ENCODE measurements at places on chromosomes 2 and 18.

DNA sequence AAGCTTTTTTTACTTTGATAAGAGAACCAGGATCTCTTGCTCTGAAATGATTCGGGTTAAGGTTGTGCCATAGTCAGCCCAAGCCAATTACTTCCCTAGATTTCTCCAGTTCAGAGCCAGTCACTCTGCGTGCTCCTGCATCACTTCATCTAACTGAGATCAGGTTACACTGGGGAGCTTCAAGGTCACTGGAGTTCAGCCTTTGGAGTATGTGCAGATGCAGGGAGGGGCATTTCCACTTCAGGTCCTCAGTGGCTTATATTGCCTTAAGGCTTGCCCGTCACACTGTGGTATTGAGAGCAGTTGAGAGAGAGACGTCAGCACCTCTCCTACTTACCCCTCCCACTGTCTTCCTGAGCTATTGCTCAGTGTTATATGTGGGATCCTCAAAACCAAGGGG lies 317.8 kb downstream of the EPHA4 start:
- no peak for DNase-seq

DNA sequence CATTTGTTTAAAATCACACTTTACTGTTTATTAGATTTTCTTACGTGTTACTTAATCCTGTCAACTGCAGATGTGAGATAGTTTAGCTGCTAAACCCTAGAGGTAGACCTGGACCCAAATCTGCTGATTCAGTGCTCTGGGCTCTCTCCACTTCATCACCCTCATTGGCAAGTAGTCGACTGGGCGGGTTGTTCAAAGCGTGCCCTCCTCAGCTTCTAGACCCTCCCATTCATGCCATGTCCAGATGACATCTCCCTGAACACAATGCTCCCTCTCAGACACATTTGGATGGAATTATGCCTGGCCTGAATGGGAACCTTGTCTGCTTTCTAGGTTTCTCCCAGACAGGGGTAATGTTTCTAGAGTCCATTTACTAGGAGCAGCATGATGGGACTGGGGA lies 43.7 kb downstream of the RPIA start:
- DNase-seq = no peak

DNA sequence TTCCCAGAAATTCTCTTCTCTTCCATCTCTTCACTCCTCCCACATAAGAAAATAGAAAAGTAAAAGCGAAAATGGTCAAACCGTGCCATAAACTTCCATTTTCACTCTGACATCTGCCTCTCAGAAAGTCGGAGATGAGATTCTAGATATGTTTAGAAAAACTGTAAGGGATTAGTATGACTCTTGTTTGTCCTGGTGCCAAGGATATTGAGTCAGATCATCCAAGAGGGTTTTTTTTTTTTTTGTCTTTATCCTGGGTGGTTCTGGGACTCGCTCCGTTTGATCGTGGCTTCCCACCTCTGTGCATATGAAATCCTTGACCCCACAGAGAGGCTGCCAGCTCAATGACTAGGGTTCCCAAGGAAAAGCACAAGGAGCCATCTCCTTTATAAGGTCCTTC lies 17.3 kb downstream of the EN1 start:
- DNase-seq = no peak

DNA sequence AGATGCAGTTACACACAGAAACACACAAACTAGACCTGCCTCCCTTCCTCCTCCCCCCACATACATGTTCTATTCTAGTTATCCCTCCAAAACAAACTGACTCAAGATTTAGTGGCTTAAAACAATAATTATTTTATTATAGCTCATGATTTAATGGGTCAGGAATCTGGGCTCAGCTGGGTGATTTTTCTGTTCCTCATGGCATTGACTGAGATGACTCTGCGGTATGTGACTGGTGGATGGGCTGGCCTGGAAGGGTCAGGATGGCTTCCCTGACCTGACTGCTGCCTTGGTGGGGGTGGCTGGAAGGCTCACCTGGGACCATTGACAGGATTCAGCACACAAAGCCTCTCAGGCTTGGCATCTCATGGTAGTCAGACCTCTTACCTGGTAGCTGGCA lies 33.7 kb upstream of the NTSR2 start:
- no peak for DNase-seq

DNA sequence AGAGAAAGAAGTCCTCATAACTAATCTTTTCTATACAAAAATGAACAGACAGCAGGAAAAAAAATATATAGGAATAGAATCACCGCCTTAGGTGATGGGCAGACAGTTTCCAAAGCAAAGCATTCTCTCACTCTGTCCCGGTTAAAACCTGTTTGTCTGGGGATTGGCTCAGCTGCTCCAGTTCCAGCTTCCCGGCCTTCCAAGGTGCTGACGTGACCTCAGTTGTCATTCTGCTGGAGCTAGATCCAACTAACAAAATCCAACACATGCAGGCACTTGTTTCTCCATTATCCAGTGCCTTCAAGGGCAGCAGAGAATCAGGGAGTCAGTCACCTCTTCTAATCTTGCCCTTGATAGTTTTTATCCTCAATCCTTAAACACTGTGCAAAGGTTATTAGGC lies 52.8 kb downstream of the IKZF2 start:
- DNase-seq = no peak

- DNase-seq = no peak
These were observed 6.9 kb downstream of the SP3 start for GRCh38 chr2:173958198-173958846.

DNA sequence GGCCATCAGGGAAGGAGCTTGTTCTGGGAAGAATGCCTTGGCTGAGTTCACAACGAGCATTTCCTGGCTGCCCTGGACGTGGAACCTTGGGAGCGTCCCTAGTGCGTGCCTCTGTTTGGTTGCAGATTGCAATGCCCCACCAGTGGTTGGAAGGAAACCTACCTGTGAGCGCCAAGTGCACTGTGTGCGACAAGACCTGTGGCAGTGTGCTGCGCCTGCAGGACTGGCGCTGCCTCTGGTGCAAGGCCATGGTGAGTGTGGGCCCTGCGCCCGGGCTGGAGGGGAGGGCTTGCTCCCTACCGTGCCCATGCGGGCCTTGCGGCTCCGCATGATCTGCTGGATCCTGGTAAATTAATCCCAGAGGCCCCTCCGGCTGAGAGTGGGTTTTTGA lies 81.9 kb downstream of the DGKD start:
- no peak for DNase-seq

DNA sequence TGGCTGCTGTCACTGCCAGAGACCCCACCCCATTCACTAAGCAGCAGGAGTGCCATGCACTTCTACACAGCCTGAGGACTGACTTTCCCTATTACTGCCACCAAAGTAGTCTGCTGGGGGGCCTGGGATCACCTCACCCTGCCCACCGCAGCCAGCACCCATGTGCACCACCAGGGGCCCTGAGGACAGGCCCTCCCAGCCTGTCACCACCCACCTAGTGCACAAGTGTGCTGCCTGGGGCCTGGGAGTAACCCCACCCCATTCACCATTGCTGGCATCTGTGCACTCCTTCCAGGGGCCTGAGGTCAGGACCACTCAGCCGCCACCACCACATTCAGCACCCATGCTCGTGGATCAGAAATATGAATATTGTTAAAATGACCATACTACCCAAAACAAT lies 247.8 kb upstream of the NCKAP5 start:
- no peak for DNase-seq

DNA sequence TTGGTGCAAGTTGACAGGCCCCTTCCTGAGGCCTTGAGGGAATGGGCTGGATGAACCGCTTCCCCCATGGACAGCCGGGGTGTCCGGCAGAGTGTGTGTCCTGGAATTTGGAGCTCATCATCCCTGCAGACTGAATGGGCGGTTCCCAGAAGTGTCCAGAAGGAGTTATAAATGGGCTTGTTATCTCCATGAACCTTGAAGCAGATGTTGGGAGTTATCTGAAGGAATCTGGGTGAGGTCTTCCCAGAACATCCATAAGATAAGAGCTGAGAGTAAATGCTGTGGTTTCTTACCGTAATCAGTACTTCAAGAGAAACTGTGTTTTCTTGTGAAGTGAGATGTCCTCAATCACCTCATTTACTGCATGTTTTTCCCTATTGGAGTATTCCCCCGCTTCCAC lies 21.1 kb downstream of the PLB1 start:
- no peak for DNase-seq

DNA sequence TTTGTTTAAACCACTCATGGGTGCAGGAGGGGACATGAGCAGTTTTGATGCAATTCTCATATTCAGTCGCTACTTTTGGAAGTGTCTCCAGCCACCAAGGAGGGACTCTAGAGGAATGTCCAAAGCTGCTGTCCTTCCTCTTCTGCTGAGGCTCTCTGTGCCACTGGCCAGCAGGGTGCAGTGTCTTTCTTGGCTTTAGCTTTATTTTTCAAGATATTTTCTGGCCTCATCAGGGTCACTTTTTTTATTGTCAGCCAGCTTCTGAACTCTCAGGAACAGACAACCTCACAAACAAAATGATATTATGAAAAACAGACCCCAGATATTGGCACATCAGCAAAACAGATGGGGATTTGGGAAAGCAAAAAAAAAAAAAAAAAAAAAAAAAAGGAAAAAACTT lies 289.3 kb upstream of the ZSWIM2 start:
- DNase-seq = no peak

DNA sequence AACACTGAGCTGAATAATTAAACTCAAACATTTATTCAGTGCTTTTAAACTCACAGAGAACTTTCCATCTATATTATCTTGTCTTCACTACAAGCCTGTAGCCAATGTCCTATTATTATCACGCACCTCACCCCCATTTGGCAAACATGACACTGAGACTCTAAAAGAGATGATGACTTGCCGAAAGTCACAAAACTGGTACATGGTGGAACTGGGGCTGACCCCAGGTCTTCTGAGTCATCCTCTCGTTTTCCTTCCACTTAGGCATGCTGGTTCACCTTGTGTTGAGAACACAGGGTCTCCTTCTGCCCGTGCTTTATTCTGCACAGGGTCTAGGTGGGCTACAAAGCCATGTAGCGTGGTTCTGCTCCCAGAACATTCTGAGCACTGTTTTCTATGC lies 230.0 kb upstream of the MGAT5 start:
- no peak for DNase-seq
